ENCODE measurements at places on chromosomes 13 and 19. TPM values are rescaled to one million over a fixed set of nuclear protein-coding genes. Genes with fewer than 3 reads are reported as not detected.
A peak's percentile ranks its signal among the peaks of the same experiment; 100 is the strongest.

GRCh38 chr13:96130818-96131340 lies 41.0 kb downstream of the HS6ST3 start:
- no peak for DNase-seq

DNA sequence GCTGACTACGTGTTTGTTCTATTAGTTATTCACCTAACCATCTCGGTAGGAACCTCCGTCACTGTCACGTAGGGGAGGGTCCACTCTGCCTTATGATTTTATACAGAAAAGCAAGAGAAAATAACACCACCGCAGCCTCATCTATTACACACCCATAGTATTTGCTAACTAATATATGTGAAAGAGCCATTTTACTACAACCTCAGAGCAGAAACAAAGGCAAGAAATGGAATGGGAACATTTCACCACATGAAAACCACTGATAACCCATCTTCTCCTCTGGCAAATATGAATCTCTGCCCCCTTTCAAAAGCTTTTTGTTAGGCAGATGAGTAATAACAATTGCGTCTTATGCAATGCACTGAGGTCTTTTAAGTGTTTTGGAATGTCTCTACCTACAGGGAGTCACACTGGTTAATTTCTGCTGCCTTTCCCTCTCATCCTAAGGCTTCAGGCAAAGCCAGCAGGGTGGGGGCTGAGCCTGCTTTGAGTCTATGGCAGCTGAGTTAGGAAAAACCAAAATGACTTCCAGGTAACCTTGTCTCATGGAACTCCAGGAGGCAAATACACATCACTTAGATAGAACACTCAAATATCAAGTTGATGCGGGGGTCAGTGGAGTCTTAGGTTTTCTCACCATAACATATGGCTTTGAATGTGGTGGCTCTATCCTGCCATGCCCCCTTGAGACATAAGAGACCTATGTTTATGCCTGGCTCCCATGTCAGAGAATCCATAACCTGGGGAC lies 15.0 kb downstream of the TSHZ3 start:
- no peak for DNase-seq

GRCh38 chr19:28710278-28710677 lies 502.7 kb downstream of the UQCRFS1 start:
- no peak for DNase-seq

DNA sequence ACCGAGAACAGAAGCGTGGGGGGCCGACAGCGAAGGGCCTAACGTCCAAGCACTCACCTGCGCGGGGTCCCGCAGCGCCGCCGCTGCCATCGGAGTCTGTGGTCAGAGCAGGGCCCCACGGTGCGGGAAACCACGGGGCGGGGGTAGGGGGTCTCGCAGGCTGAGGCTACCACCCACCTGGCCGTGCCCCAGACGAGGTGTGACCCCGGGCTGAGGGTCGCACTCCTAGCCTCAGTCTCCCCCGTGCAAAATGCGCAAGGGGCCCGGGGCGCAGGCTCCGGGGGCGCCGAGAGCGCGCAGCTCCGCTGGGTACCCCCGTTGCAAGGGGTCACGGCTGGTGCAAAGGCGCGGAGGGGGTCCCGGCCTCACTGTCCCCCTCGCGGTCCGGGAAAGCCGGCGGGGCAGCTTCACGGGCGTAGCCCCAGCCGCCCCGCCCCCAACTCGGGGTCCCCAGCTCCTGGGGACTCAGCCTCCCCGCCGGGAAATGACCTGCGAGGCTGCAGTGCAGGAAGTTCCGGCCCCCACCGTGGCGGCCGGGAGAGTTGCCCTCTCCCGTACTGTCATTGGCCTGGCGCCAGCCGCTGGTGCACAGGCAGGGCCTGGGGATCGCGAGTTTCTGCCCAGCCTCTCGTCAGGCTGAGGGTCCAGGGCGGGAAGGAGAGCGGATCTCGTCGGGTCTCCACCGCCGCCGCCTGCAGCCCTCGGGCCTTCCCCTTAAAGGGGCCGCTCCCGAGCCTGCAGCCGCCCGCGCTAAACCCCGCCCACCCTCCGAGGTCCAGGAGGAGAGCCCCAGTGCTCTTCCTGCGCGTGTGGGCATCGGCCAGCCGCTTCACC lies at the start of gene ZNF792:
Gene ZNF792 (minus strand): TSS at position 657 of the 834 bp plus-strand sequence. CDS start 567 bp downstream, at position 90.
- no peak for DNase-seq

DNA sequence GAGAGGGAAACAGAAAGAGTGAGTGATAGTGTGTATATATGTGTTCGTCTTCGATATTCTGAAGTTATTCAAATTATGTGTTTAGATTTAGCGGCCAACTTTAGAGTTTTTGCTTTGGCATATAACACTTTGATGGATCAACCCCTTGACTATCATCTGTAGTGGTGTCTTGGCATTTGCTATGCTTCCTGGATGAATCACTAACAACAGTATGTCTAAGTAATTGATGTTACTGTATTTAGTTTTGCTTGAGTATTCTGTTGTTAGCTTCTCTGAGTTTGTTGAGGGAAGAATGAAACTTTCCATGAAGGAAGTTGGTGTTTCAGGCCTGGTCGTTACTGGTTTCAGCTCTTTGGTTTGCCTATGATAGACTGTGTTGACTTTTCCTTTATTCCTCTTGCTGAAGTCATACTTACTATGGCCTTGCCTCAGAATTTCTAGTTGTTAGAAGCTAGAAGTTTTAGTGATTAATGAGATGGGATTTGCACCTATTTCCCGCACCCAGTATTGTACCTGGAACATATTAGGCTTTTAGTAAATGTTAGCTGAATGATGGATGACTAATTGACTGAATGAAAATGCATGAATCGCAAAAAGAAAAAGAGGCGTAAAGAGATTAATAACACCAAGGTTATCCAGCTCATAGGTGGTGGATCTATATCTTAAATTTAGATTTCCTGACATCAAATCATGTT lies 20.7 kb downstream of the NDFIP2 start:
- no peak for DNase-seq

The ZNF442 gene
- 0.36 TPM for polyA plus RNA-seq

The NCR1 gene
- not detected for polyA plus RNA-seq

The CEACAM4 gene
- polyA plus RNA-seq: not detected

GRCh38 chr19:4707956-4708650 lies 15.5 kb downstream of the DPP9 start:
- no peak for DNase-seq

DNA sequence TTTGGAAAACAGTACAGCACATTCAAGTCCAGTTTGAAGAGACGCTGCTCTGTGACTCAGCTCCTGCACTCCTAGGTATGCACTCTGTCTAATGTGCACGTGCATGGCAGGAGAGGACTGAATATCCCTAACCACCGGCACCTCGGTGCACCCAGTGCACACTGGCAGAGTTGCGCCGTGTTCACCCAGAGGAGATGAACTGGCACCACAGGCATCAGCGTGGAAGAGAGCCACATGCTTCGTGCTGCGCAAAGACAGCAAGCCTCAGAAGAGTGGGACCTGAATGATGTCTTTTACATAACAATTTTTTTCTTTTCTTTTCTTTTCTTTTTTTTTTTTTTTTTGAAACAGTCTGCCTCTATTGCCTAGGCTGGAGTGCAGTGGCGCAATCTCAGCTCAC lies 122.3 kb downstream of the DPF1 start:
- no peak for DNase-seq

The RDH8 gene
- 0.05 TPM for polyA plus RNA-seq

DNA sequence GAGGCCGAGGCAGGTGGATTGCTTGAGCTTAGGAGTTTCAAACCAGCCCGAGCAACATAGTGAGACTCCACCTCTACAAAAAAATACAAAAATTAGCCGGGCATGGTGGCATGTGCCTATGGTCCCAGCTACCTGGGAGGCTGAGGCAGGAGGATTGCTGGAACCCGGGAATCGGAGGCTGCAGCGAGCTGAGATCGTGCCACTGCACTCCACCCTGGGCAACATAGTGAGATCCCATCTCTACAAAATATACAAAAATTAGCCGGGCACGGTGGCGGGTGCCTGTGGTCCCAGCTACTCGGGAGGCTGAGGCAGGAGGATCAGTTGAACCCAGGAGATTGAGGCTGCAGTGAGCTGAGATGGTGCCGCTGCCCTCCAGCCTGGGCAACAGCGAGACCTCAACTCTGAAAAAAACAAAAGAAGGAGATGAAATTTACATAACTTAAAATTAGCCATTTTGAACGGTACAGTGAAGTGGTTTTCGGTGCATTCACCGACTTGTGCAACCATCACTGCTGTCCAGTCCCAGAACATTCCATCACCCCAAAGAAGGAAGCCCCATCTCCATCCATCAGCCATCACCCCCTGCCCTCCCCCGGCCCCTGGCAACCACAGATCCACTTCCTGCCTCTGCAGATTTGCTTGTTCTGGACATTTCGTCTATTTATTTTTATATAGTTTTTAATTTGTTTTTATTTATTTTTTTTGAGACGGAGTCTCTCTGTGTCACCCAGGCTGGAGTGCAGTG lies 1.6 kb upstream of the AZU1 start:
- DNase-seq: no peak

DNA sequence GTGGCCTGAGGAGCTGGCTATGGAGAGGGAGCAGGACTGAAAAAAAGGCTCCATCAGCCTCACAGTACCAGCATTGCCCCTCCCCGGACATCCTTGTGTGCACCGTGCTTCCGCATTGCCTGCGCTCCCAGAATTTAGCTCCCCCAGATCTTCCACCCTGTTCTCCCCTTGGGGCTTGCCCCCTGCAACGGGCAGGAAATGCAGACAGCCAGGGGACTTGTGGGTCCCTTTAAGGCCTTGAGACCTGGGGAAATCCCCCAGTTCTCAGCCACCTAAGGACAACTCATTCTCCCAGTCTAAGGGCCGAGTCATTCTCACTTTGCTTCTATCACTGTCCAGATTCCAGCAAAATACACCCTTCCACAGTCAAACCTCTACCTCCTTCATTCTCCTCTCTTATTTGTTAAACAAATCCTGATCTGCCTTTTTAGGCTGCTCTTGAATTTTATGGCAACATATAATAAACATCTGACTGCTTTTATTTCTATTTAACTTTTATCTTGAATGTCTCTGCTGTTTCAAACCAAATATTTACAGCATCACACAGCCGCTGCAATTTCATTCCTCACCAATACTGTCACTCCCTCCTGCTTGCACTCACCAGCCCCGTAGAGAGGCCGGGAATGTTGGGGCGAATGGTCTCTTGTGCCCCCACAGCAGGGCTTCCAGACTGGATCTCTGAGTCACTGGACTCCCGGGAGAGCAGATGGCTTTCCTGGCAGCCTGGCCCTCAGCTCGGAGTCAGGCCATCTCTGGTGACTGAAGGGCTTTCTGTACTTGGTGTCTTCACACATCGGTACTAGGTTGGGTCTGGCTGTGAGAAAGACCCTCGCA lies 221.9 kb downstream of the TSHZ3 start:
- peak; percentile 94 for DNase-seq

GRCh38 chr19:45471111-45471930 lies 3.5 kb downstream of the FOSB start:
- no peak for DNase-seq

All from BJ (cell line).